ENCODE measurements at places on chromosomes 11 and 22. TPM values are rescaled to one million over a fixed set of nuclear protein-coding genes. Genes with fewer than 3 reads are reported as not detected.

The OR51B5 gene
- not detected for total RNA-seq

The SHANK2 gene
- not detected for total RNA-seq

The NXPE2 gene
- total RNA-seq: not detected

The MYBPC3 gene
- total RNA-seq: not detected

The ZNRF3 gene
- 6.3 TPM for total RNA-seq

The NLRP14 gene
- total RNA-seq: 0.53 TPM

The ALX4 gene
- not detected for total RNA-seq

The MS4A15 gene
- not detected for total RNA-seq

The CTSD gene
- total RNA-seq: 56.7 TPM

The NRGN gene
- 8.2 TPM for total RNA-seq

The KCNJ11 gene
- 0.13 TPM for total RNA-seq

The PHLDA2 gene
- 7.6 TPM for total RNA-seq

The BCO2 gene
- 1.2 TPM for total RNA-seq

The OR52A5 gene
- total RNA-seq: not detected

The ZNF215 gene
- total RNA-seq: 5.9 TPM

The TTC17 gene
- total RNA-seq: 81.3 TPM

The RHOD gene
- total RNA-seq: 5.2 TPM

The KCNQ1 gene
- 0.14 TPM for total RNA-seq
